Stimulated activated CD8-positive, alpha-beta memory T cell treated with anti-CD3 and anti-CD28 coated beads, Interleukin-7, amount 100 ng/mL, for 1 hour (primary cell): ENCODE measurements at places on chromosomes 6 and 20.

DNA sequence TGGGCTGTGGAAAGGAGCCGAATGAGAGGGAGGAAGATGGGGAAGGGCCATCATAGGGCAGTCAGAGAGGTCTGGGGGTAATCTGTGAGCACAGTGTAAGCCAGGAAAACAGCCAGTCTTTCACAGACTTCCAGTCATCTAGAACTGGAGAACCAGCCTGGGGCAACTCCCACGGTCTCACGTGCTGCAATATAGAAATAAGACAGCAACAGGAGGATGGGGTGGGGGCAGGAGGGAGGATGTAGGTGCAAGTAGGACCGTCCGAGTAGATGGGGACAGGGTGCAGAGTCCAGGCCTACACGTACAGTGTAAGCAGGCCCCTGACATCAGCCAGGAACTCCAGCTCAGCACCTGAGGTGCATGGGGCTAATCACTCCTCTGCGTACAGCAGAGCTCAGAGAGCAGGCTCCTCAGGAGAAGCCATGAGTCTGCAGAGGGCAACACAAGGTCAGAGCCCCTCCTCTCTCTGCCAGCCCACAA lies 58.2 kb upstream of the TNFAIP3 start:
- no peak for DNase-seq

DNA sequence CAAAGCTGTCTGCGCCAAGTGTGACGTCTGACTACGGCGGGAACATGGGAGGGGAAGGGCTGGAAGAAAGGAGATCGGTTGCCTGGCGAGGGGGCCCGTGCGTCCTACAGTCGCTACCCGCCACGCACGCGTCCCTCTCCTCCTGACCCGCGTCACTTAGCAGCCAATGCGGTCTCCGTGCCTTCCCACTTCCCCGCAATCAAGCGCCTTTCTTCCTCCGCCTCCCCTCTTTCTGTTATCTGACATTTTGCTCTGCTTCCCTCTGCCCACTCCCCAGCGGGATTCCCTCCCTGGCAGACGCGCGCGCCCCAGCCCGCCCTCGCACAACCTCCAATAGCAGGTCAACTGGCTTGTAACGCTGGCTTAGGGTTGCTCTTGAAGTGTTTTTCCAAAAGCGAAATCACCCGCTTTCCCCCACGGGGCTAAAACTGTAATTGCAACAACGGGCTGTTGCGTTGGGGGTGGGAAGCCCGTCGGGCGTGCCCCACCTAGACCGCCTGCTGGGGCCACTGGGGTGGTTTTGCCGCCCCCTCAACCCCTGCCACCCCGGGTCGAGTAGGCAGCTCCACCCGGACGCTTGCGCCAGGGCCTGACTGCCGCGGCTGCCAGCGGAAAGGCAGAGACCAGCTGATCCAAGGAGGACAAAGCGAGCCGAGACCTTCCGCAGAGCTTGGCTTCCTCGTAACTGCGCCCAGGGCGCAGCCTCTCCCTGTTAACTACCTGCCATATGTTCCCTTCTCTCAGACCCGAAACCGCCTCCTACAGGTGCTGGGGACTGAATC lies 6.2 kb upstream of the SOX4 start:
- DNase-seq = no peak

DNA sequence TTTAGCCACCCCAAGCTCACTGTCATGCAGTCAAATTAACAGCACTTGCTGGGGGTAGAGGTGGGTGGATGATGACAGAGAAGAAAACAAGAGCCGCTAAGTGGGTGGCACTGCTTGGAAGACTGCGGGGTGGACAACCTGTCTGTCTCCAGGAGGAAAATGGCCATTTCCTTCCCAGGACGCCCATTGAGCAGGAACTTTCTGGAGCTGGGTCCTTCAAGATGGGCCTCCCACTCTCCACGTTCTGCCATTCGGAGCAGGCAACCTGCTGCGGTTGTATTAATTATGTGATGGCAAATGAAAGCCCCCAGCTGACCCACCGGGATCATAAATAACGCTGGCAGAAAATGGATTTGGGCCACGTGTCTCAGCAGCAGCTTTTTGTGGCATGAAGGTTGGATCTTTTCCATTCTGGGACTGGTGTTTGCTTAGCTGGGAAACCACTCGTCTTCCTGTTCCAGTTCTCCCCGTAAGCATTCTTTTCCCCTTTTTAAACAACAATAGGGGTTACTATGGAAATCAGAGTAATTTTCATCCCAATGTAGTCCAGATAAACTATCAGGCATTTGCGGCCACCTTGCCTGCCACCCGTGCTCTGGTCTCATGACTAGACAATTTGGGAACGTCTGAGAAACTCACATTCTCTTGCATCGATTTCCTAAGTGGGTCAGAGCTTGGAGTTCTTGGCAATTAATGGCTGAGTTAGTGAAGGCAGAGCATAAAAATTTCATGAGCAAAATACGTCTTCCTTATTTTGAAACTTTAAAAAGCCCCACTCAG lies 215.5 kb downstream of the ANKRD60 start:
- no peak for DNase-seq

- no peak for DNase-seq
These were observed 12.7 kb downstream of the SUPT3H start for GRCh38 chr6:45365036-45365435.

DNA sequence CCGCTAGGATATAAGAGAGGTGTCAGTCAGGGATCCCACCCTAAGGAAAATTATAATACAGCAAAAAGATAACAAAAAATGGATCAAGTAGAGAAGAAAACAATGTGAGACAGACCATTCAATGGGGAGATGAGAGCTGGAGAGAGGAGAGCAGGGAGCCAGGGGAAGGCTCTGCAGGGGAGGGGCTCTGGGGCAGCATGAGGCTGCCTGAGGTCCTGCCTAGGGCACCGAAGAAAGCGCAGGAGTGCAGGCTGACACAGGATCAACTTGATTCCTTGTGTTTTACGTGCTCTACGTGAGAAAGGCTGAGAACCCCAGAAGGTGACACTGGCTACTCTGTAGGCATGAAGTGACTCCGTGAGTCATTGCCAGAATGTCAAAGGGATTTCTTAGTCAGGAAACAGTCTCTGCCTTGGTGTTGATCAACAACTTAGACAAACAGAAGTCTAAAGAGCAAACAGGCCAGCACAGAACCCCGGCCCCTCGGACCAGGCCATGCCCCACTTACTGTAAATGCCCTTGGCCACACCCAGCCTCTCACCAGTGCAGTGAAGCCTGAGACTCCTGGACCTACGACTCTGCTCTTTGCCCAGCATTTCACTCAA lies 290.1 kb upstream of the PRDM1 start:
- DNase-seq = no peak

DNA sequence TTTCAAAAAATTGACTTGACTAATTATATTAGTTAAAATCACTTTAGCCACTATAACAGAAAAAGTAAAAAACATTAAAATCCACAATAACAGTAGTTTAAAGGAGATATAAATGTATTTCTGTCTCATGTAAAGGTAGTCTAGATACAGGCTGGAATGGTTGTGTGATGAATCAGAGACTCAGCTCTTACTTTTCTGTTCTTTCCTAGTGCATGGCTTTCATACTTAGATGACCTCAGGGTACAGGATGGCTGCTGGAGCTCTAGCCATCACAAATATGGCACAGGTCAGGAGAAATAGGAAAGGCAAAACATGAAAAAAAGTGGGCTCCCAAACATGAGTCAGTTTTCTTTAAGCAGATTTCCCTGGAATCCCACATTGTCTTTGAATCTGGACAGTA lies 157.7 kb upstream of the FLRT3 start:
- no peak for DNase-seq

GRCh38 chr20:53678990-53679596 lies 85.5 kb upstream of the ZNF217 start:
- DNase-seq = no peak

GRCh38 chr6:123648020-123648580 lies 11.3 kb upstream of the TRDN start:
- no peak for DNase-seq

DNA sequence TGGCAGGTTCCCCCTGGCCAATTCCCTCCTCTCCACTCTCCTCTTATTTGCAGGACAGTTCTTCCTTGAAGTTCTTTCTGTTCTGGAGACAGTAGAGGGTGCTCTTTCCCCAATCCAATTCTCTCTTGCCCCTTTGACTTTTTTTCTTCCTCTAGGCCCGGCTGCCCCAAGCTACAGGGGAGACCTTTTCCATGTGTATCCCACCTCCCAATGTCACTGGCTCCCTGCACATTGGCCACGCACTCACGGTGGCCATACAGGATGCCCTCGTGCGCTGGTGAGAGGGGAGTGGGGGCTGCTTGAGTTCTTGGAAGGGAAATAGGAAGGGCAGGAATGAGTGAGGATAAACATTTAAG lies 1.5 kb downstream of the VARS2 start:
- DNase-seq = no peak

- DNase-seq = no peak
These were observed 6.0 kb downstream of the SCUBE3 start for GRCh38 chr6:35219683-35220326.

DNA sequence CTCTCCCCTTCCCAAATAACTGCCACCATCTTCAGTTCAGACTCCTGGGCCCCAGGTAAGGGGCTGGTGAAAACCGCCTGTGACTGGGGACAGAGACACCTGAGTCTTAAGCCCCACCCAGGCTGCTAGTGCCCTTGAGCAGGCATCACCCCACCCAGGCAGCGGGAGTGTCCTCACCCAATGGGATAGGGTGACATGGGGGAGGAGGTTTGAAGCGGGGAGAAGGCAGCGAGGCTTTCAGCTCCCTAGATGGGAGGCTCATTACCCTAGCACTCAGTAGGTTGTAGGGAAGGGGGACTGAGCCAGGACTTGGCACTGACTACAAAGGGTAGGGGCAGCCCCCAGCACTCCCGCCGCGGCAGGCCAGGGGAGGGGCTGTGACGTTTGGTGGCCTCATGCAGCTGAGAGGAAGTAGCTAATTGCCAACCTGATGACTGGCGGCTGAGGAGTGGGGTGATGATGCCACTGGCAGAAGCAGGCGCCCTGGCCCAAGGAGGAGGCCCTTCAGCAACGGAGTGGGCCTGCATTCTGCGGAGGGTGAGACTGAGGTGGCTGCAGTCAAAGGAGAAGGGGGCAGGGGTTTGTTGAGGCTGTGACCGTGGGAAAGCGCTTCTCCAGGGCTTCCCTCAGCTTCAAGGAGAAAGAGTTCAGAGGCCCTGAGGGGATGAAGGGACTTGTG lies 126.9 kb downstream of the MRPL14 start:
- no peak for DNase-seq

GRCh38 chr6:150417250-150417649 lies 48.4 kb downstream of the IYD start:
- DNase-seq = no peak

GRCh38 chr6:57072108-57072507 lies 17.9 kb upstream of the ZNF451 start:
- no peak for DNase-seq

DNA sequence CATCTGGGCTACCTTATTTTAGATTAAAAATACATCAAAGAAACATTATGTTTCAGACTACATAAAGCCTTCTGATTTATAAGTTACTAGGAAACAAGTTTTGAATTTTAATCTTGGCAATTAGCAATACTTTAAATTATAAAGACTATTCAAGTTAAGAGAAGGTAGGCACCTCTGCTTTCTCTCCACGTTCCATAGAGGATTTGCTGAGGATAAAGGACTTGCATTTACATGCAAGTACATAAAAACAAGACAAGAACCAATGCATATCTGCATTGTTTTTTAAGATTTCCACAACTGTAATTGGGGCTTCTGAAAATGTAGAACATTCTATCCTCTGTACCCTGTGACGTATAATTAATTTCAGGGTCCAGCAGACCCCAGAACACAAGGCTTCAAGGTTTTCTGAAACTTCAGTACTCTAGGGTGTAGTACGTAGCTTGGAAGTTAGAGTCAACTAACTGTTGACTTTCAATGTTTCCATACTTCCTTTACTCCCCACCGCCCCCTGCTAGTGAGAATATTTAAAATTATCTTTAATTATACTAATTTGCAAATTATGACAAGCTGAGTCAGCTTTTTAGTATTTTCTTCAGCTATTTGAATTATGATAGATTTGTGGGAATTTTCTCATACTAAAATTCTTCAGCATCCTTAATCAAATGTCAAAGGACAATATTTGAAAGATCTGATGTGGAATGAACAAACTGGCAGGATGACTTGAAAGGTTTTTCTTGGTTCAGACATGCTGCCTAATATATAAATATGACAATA lies 82.8 kb downstream of the PKIB start:
- no peak for DNase-seq

DNA sequence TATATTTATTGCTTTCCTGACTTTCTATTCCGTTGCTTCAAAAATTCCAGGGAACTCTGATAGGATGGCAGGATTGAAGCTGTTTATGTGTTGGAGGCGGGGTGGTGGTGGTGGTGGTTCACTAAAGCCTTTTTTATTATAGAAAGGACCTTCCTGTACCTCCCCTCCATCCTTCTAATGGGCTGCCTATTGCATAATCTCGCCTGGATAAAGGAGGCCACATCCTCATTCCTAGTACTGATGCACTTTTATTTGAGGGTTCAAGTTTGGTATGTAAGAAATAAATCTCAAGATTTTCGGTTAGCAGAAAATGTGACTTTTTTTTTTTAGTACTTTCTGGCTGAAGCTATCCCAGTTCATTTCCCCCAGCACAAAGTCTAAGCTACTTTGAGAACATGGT lies 18.7 kb upstream of the CTAGE9 start:
- no peak for DNase-seq

- no peak for DNase-seq
These were observed at the start of gene CLDN20 for GRCh38 chr6:155263373-155264063. CLDN20 (plus strand) TSS chr6:155264013; CDS start chr6:155275720, 11,707 bp downstream.

DNA sequence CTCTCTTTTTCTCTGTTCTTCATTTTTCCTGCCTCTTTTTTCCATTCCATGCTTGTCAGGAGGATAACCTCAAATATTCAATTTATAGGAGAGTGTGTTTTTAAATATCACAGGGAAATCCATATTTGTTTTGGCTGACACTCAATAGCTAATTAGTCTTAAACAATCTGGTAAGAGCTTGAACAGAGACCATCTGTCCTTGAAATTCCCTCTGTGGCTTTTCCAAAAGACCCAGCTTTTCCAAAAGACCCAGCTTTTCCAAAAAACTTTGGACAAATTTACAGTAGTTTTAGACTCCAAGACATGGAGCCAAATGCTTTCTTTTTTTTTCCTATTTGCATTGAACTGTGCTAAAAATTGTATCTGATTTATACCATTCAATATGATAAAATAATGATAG lies 127.4 kb upstream of the FAM83B start:
- DNase-seq = no peak

DNA sequence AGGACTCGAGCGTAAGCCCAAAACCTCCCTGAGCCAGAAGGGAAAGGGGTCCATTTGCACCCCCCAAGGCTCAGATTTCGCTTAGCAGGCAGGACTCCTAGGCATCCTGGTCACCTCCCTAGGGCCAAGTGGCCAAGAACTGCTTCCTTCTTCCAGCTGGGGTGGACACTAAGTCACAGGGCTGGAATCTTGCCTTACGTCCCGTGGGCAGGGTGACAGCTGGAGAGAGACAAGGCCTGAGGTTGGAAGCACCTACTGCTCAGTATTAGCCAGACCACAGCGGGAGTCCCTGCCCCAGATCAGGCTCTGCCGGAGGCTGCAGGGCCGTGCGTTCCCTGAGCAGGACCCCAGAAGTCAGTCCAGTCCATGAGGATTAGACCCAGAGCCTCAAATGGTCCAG lies 19.7 kb downstream of the LAMA5 start:
- no peak for DNase-seq

DNA sequence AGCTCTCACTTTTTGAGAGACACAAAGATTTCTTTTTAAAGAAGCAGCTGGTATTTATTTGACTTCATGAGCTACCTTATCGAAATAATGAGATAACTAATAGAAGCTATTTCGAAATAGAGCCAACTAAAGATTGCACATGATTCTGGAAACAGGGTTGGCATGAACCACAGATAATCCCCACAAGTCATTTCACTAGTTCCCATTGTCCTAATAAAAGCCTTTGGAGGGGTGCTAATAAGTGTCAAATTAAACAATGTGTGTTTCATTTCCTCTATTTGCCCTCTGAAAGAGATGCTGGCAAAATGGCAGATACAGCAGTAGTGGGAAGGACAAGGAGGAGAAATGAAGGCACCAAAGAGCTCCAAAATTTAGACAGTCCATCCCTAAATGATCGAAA lies 78.6 kb upstream of the RIPOR2 start:
- no peak for DNase-seq
